ENCODE measurements at places on chromosomes 6 and 20.

GRCh38 chr6:167699141-167699931, 127.4 kb upstream of the AFDN start:
- DNase-seq, result no peak

- no peak for DNase-seq
Measured at GRCh38 chr6:40510442-40510841, 76.7 kb downstream of the LRFN2 start.

GRCh38 chr6:28383235-28384142, 16.1 kb downstream of the ZSCAN12 start:
- peak; percentile 90 for DNase-seq

GRCh38 chr20:45487231-45487635, 17.7 kb downstream of the WFDC2 start:
- no peak for DNase-seq

DNA sequence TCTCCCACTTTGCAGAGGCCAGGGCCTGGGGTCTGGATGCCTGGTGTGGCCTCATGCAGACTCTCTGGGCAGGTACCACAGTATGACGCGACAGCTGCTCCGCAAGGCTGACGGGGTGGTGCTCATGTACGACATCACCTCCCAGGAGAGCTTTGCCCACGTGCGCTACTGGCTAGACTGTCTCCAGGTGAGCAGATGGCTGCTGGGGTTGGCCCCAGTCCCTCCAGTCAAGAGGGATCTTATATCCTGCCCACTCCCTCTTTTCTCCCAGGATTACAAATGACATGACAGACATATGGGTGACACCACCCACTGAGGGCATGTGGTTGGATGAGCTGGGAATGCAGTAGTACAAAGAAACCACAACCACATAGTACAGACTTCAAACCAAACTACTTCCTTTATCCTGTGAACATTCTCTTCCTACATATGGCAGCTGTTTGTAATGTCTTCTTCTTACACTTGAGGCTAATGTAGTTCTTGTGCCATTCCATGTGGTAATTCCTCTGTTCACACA, 29.9 kb downstream of the RAB44 start:
- DNase-seq, result no peak

- no peak for DNase-seq
Measured at GRCh38 chr6:57109880-57110279, 19.9 kb downstream of the ZNF451 start.

GRCh38 chr6:152085451-152085921, 278.0 kb downstream of the ESR1 start:
- no peak for DNase-seq

DNA sequence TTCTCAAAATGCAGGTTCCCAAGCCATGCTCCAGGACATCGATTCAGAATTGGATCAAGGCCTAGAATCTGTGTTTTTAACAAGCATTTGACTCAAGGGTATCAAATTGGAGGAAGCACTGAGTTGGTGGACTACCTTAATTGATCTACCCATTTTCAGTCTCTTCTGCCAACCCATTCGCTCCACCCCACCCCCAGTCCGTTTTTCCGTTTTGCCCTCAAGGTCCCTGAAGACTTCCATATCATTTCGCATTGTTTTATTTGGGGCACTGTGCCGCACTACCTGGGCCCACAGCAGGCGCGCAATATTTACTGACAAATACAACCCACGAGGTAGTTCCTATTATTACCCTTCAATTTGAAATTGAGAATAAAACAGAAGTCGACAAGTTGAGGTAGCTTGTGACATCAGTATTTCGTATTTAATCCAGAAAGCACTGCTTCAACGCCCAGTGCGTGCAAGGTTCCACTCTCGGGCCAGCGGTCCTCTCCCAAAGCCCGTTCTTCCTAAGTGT, 557 bp upstream of the DHX35 start:
- DNase-seq, result no peak

DNA sequence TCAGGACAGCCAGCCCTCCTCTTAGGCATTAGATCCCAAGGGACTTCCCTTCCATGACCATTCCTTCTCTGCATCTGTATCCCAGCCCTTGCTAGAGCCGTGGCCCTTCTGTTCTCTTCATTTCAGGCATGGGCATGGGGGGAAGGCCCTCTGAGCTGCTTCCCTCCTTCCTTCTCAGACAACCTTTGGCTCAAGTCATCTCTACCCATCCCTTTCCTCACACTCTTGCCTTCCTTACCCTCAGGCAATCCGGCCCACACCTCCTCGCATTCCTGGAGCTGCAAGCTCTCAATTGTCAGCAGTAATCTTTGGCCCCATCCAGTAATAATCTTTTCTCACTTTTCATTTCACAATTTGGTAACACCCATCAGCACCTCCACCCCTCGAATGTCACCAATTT, 426.9 kb upstream of the JARID2 start:
- no peak for DNase-seq

DNA sequence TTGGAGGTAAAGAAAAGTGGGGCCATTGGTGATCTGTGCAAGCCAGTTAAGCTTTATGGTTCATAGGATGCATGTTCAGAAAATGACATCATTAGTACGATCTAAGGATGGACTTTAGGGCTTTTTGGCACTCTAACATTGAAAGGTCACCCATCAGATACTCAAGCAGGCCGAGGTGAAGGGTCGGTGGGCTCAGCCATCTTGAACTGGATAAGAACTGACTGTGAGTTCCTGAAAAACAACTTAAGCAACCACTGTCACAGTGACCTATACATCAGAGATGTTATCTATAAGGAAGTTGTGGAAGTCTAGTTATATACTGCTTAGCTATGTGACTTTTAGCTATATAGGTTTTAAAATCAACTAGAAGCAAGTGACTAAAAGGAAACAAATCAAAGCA, 13.0 kb upstream of the ITCH start:
- DNase-seq, result peak; percentile 64

DNA sequence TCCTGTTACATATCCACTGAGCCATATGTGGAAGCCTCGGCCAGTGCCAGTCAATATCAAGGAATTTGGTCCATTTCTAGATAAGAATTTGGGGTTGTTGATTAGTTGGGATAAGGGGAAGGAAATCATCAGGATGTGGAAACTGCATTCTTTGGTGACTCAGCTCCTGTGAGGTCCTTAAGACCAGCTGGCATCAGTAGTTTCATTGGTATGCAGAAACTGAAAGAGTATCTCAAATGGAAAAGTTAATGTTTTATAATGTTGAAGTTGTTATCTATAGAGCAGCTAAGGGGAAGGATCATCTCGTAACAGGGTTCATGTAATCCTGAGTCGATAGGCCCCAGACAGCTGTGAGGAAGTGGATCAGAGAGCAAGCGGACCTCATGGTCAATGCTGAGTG, 87.9 kb upstream of the PRND start:
- no peak for DNase-seq

GRCh38 chr6:10411971-10412460, 2.9 kb downstream of the TFAP2A start:
- DNase-seq, result no peak

DNA sequence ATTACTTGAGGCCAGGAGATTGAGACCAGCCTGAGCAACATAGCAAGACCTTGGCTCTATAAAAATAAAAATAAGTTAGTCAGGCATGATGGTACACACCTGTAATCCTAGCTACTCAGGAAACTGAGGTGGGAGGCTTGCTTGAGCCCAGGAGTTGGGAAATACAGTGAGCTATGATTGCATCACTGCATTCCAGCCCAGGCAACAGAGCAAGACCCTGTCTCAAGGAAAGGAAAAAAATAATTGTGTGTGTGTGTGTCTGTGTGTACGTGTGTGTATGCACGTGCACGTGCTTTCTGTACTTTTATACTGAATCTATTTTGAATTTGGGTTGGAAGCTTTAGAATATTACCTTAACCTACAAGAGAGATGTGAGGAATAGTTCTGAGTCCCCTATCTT, 58.9 kb downstream of the KIZ start:
- no peak for DNase-seq

- no peak for DNase-seq
Measured at GRCh38 chr6:47197682-47198640, 111.7 kb downstream of the TNFRSF21 start.
